SHP77 (cell line): ENCODE measurements at places on chromosomes 11 and 22.

GRCh38 chr22:50601669-50602337 is 1.2 kb downstream of the MAPK8IP2 start:
- DNase-seq: no peak

GRCh38 chr11:29645373-29645772 is 371.5 kb downstream of the KCNA4 start:
- no peak for DNase-seq

DNA sequence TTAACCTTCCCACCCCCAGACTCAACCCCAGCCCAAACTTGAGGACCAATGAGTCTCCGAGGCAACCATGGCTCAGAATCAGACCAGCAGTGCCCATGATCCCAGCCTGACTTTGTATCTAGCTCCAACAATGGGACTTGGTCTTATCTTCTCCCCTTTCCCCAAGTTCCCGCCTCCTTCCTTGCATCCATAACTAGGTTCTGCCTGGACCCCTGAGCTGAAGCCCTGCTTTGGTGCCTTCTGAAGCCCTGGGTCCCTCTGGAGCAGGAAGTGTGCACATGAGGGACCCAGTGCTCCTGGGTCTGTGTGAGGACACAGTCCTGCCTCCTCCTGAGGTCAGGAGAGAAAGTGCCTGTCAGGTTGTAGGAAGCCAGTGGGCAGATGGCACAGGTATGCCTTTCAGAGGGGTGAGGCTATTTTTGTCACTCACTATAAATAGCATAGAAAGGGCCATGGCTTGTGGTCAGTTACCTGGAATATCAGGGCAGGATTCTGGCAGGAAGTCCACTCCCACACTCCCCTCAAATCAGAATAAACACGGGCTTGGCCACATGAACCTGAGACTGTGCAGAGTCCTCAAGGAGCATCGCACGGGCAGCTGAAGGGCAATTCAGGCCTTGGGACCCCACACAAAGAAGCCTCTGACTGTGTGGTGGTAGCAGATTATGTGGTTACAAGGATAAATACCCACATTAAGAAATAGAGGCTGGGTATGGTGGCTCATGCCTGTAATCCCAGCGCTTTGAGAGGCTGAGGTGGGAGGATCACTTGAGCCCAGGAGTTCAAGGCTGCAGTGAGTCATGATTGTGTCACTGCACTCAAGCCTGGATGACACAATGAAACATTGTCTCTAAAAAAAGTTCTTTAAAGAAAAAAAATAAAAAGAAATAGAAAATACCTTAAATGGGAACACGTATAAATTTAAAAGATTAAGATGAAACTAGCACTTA is 27.4 kb downstream of the RCN1 start:
- no peak for DNase-seq

DNA sequence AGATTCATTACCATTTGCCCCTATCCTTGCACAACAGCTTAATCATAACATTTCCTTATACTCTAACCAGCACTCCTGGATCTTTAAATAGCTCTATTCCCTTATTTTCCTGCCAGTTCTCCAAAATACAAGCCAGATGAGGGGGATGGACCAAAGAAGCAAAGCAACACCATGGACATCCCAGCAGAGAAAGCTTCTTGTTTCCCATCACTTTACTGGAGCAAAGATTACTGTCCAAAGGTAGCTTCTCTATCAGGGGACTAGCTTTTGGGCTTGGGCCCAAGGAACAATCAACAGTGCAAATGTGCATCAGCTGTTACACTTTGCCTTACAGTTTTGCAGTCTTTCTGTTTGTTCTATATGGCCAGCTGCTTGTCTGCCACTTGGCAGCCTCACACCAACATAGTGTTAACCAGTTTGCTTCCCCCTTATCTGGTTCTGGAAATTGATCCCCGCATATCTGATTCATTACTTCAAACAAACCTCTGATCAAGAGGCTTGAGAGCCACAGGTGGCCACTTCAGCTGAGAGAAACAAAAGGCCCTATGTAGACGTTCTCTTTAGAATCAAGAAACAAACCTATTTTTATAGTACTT is 814.3 kb downstream of the METTL15 start:
- no peak for DNase-seq

DNA sequence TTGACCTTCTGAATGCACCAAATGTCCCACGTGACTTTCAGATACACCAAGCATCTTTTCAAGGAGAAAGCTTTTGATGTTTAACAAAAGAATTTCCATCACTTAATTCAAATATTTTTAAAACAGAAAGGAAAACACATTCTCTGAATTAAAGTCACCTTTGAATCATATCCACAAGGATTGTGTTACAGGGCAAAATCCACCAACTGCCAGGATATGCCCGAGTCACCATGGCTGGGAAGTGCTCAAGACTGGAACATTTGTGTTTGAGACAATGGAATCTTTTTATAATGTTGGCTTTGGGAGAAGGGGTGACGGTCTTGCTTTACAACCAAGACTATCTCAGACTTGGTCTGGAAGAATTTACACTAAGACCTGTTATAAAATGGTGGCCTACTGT is 40.8 kb downstream of the BID start:
- no peak for DNase-seq

DNA sequence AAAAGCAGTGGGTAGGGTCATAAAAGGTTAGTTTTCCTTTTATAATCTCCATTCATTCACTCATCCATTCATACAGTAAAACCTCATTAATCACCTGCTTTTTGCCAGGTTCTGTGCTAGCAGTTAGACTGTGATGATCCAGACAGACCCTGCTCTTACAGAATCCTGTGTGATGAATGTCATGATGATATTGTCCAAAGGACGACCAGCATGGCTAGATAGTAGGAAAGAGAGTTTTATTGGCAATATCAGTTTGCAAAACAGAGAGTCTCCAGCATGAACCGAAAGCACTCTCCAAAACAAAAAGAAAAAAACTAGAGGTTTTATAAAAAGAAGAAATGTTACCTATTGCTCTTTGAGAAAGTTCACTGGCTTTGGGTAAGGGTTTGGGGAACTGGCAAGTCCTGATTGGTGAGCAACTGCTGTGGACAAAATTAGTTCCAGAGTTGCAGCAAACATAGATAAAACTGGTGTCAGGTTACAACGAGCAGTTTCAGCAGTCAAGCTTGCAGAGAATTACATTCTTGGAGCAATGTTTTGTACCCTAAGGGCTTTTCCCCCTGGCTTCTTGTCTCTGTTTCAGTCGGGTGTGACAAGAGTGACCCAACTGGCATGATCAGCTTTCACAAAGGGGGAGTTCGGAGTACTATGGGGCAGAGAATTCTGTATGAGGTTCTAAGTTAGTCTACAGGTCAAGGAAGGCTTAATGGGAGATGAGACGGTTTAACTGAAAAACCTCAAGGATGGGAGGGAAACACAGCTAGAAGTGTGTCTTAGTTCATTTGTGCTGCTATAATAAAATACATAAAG is 58.3 kb downstream of the HSD17B12 start:
- DNase-seq: no peak

GRCh38 chr11:121540627-121541026 is 87.9 kb upstream of the SORL1-AS1 start:
- no peak for DNase-seq

GRCh38 chr22:37599153-37599552 is 9.5 kb upstream of the GGA1 start:
- no peak for DNase-seq

- no peak for DNase-seq
Measured at GRCh38 chr11:61918251-61918937, 1.0 kb upstream of the RAB3IL1 start.

DNA sequence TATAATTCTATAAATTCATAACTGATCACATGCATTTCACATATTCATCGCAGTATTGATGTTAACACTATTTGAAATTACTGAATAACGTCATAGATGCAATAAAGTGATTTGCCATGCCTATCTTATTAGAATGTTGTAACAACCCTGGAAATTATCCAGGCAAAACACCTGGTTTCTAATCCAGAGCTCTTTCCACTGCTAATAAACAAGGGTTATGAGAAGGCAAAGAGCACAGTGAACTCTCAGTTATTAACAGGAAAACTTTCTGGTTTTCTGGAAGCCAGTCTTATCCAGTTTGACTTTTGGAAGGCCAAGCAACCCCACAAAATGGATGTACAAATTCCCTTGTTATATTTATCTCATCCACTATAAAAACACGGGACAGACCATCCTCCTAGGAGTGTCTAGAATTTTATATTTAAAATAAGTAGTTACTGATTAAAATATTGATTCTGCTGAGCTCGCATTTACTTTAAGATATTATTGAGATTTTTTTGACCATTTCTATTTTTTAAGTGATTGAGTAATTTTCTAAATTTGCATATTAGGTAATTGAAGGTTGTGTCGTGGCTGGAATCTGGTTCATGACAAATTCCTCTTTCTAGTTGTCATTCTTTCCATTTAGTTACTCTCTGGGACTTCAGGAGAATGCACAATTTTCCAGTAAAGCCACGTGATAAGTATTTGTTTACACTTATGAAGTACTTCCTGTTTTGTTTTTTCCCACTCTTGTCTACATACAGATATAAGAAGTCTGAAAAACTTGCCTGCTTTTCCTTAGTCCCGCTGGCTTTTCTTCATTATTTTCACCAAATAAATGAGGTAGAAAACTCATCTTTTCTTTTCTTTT is 47.9 kb downstream of the DCUN1D5 start:
- no peak for DNase-seq

GRCh38 chr11:84524422-84525051 is 1102.6 kb downstream of the DLG2 start:
- no peak for DNase-seq

DNA sequence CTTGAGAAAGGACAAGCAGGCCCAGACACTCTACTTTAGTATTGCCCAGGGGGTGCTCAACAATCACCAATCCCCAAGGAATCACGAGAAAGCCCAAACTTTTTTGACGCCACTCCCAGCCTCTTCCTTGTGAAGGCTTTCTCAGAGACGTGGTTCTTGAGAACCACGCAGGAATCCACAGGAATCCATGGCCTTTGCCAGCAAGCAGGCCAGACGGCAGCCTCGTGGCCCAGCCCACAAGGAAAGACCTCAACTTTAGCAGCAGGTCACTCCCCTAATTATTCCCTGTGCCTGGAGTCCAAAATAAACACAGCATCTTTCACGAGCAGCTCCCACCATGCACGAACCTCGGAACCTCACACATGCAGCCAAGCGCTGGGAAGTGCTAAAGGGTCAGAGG is 104.2 kb downstream of the WT1 start:
- no peak for DNase-seq

DNA sequence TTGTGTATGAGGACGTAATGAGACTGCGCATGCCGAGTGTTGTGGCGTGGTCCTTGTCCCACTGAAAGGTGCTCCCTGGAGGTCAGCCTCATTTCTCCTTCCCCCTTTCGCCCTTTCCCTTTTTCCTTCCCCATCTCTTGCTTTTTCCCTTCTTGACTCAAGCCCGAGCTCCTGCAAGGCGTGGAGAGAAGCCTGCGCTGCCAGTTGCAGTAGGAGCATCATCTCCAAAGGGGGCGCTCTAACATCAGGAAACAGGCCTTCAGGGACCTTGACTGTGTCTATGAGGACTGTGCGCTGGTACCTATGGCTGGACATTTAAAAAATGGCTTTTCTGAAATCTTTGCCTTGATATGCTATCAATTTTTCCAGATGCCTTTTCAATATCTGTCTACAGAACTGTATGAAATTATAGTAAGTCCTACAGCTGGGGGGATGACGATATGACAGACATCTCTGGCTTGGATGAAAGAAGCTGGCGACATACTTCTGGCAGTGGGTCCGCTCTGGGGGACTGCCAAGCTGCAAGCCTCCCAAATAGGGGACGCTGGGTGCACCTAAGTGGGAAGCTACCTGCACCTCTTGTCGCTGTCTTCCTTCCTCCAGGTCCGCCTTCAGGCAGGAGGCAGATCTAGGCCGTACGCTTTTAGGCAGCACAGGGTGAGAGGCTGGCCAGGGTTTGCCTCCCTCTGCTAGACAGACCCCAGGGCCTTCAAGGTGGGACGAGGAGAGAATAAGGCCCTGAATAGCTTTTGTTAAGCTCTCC is 96.5 kb downstream of the NXPE2 start:
- DNase-seq: peak; percentile 73
